Tibial nerve (tissue), 4 donors: ENCODE measurements at places on chromosomes 4 and X.
A peak's percentile ranks its signal among the peaks of the same experiment; 100 is the strongest.

GRCh38 chr4:189050643-189051042 lies 890.0 kb upstream of the FRG1 start:
- DNase-seq, result no peak

- DNase-seq, result no peak
Observed at GRCh38 chr4:7705062-7705461, 234.6 kb downstream of the AFAP1 start.

GRCh38 chr4:74319470-74319869 lies 11.2 kb downstream of the EPGN start:
- no peak for DNase-seq

DNA sequence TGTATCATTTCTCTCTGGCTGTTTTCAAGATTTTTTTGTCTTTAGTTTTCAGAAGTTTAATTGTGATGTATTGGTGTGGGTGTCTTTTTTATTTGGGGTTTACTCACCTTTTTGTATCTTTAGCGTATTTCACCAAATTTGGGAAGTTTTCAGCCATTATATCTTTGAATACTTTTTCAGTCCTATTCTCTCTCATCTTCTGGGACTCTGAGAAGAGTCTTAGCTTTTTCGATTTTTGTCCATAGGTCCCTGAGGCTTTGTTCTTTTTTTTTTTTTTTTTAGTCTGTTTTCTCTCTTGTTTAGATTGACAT lies 23.8 kb downstream of the KDM6A start:
- DNase-seq, result no peak

DNA sequence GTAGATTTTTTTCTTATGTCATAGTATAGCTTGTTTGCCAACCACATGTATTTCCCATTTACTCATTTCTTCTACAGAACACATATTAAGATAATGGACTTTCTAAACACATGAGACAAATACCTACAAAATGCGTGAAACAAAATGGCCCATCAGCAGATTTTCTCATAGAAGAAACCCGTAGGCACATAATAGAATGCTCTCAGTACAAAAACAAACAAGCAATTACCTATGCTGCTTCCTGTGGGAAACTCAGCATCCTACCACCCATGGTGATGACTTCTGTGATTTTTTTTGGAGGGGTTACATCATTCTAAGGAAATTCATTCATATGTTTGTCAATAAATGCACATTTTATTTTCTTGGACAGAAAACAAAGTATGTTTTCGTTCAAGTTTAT lies 343.6 kb downstream of the SPRY1 start:
- no peak for DNase-seq

DNA sequence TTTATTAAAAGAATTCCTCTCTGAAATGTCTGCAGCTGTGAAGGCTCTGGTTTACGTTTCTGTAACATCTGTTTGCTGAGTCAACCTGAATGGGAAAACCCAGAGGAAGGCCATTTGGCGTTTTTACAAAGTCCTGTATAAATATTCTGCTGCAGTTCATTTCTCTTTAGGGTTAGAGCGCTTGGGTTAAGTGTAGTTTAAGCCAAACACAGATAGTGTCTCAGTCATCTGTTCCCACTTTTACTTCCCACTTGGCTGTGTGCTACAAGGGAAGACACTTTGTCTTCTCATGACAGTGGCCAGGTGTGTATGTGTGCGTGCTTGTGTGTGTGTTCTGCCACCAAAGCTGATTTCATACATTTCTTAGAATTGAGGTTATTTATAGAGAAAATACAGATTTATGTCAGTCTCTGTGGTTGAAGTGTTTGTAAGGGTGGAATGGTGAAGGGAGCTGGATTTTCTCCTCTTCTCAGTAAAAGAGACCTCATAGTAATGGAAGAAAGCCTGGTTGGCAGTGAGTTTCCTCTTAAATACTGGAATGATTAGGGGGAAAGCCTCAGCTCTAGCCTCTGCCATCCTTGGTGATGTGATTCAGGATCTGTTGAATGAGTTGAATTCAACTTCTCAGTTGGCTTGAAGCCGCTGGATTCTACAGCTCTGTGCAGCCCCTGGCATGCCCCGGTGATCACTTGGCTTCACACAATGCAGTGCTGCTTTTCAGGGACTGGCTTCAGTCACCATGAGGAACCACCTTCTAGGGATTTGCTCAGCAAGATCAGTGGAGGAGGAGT lies 50.6 kb downstream of the JADE1 start:
- peak; percentile 2 for DNase-seq

- no peak for DNase-seq
Observed at GRCh38 chr4:14059006-14059405, 431.5 kb upstream of the BOD1L1 start.

DNA sequence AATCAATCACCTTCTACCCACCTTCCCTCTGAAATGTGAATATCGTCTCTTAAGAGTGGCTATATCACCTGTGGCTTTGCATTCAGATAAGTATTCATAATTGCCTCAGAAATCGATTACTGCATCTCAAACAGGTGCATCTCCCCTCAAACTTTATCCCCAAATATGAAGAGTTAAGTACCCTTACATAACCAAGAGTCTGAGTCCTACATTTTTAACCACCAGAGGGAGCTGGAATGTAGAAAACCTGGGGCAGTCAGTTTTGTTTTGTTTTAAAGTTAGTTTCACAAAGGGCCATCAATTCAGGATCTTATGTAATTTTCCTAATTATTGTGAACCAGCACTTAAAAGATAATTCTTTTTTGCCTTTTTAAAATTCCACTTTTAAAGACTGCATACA lies 5.7 kb downstream of the TCEANC start:
- no peak for DNase-seq

- DNase-seq, result no peak
Observed at GRCh38 chr4:87034527-87034926, 99.7 kb downstream of the AFF1 start.

DNA sequence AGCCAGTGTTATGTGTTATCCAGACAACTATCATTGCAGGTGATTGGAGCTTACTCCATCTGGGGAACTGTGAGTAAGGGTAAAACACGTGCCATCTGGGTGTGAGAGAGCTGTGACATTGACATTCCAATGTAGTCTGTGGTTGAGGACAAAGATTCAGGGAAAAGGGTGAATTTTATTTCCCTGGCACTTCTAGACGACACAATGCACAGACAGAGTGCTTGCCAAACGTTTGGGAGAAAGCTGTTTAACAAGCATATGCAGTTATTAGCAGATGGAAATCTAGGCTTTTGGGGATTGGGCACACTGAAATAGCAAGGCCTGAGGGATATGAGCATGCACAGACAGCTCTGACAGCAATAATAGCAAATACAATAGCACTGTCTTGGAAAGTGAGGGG lies 21.3 kb upstream of the CTSO start:
- no peak for DNase-seq

DNA sequence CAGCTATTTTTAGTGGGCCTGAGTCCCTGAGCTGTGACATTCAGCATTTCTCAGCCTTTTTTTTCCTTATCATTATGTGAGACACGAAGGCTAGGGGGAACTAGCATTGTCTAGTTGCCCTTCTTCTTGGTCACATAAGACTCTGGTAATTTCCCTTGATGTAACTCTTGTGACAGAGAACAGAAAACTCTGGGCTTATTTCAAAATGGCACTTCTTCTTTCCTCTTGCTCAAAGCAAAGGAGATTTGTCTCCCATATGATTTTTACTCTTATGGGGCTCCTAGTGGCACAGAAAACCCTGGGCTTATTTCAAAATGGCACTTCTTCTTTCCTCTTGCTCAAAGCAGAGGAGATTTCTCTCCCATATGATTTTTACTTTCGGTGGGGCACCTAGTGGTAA lies 14.7 kb downstream of the ATXN3L start:
- no peak for DNase-seq

- no peak for DNase-seq
Observed at GRCh38 chr4:119939071-119939995, 127.3 kb downstream of the MAD2L1 start.

DNA sequence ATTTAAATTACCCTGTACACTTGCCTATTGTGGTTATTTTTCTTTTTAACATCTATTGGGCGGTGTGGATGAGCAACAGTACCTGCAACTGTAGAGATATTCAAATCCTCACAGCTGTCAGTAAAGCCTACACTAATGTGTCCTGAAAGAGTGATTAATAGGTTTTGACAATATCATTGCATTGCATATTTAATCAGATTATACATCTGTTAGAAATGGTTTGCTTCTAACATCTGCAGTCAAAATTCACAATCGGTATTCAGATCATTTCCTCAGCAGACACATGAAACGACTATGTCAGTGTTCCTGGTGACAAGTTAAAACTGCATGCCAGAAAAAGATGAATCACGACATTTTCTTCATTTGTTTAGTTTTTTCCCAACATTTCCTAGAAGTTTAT lies 254.6 kb upstream of the EPHA5 start:
- DNase-seq, result no peak

- no peak for DNase-seq
Observed at GRCh38 chr4:63620271-63620670, 789.0 kb downstream of the TECRL start.

DNA sequence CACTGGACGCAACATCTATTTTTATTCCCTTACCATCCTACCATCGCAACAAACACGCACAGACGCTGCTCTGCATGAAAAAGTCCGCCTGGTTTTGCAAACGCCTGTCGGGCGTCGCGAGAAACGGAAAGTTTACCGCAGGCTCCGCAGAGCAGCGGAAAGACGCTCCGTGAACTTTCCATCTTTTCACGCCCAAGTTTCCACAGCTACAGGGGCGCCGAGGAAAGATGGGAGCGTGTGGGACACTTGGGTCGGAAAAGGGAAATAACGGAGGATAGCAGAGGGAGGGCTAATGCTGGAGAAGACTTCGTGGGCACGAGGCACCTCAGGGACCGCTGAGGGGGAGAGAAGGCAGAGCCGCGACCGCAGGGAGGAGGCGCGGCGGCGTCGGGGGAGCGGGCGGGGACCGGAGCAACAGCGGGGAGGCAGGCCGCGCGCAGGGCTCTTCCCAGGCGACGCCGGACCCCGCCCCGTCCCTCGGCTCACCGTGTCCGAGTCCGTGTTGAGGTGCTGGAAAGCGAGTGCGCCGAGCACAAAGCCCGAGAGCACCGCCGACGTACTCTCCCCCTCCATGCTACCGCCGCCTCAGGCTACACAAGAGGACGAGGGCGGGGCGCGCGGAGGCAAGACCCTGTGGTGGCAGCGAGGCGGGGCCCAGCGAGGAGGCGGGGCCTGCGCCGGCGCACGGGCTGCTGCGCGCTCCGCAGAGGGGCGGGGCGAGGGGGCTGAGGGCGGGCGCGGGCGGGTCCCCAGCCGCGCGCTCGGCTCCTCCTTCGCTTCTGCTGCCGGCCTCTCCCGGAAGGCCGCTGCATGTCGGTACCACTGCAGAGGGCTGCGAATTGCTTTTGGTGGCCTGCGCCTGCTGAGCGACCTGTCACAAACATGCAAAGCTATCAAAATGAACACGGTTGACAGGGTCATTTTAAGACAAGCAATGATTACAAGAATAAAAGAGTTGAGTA lies at the start of gene ABRAXAS1:
TSS of gene ABRAXAS1 (minus strand) at position 601 of the 962 bp plus-strand sequence. CDS start at position 573, 28 bp downstream.
- peak; percentile 91 for DNase-seq

- DNase-seq, result no peak
Observed at GRCh38 chrX:13131396-13132137, 87.1 kb upstream of the FAM9C start.

DNA sequence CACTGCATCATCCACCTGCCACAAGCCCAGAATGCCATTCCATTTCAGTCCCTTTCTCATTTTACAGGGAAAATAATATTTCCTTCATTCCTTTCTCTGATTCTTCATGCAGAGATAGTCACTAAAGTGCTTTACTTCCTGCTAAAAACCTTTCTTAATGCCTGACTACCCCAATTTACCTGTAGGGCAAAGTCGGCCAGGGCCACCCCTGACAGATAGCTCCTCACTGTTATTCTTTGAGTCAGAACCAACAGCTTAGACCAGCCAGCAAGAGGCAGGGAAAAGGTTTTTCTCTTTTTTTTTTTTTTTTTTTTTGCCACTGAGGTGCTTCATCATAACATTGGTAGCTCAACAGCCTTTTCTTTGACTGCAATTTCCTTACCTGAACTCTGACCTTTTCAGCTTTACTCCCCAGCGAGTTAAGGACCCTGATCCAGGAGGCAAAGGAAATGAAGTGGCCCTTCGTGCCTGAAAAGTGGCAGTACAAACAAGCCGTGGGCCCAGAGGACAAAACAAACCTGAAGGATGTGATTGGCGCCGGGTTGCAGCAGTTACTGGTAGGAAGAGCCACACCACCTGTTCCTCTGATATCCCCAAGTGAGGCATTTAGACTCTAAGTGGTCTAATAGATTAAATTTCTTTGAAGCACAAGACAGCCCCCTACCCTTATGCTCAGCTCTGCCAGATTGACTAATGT lies 85.0 kb downstream of the ALPK1 start:
- no peak for DNase-seq

- DNase-seq, result no peak
Observed at GRCh38 chr4:174521800-174522182, 497 bp downstream of the HPGD start.

GRCh38 chr4:87166296-87166854 lies 54.0 kb downstream of the KLHL8 start:
- no peak for DNase-seq

- no peak for DNase-seq
Observed at GRCh38 chr4:1758306-1759121, 34.6 kb upstream of the FGFR3 start.

- no peak for DNase-seq
Observed at GRCh38 chr4:186040316-186040715, 28.6 kb upstream of the TLR3 start.

- no peak for DNase-seq
Observed at GRCh38 chrX:15619053-15619755, 18.4 kb upstream of the ACE2 start.

- no peak for DNase-seq
Observed at GRCh38 chrX:11970578-11971359, 167.5 kb upstream of the FRMPD4 start.

DNA sequence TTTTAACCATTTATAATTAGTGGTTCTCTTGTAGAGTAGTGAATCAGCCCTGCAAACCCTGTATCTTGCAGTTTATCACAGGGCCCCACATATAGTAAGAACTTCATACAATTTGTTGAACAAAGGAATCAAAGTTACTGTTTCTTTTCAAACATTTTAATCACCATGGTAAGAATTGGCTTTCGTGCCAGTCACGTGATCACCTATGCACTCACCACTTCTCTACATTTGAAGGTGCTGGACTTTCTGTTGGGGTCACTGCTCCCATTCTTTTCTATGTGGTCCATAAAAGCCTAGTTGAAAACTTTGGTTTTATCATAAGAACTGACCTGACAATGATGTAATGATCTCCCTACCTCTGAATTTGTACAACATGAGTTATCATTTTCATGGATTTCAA lies 426.4 kb upstream of the CPEB2 start:
- DNase-seq, result no peak

DNA sequence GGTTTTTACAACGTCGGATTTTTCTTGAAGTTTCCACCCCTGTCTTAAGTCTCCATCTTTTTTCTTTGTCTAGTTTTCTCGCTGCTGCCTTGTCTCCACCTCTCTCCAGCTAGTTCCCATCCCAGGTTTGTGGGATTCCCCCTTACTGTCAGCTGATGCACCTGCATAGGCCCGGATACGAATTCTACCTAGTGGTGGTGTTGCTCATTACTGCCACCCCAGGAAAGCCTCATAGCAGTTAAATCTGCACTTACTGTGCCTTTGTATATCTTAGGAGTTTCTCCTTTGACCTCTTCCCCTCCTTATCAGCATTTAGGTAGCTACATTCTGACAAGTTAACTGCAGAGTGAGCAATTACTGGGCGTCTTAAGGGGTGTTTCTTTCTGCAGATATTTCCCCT lies 1693.1 kb upstream of the TENM3 start:
- DNase-seq, result no peak
